CD4-positive, alpha-beta T cell treated with Interleukin-12 subunit alpha and Interleukin-12 subunit beta, for 1 hour (primary cell): ENCODE measurements at places on chromosomes 2 and 18.
A peak's percentile ranks its signal among the peaks of the same experiment; 100 is the strongest.

- DNase-seq = no peak
Measured at GRCh38 chr18:23897291-23897690, 117.3 kb upstream of the TTC39C start.

- DNase-seq = no peak
Measured at GRCh38 chr18:9648431-9649163, 34.2 kb upstream of the PPP4R1 start.

DNA sequence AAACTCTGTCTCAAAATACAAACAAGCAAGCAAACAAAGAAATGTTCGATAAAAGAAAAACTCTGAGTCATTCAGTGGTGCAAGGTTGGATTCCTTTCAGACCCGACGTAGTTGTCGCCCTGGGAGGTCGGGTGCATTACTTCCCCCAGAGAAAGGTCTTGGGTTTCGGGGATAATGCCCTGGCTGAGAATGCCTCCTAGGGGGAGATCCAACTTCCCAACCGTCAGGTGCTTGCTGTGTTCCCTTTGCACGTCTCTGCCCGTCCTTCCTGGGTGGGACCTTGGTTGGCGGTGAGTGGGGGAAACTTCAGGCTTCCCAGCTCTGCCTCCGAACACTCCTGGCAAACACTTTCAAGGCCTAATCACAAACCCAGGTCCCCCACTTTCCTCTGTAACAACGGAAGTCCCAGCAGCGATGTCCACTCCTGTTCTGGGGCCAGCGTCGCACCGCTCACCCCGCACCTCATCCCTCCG, 609 bp downstream of the TPGS2 start:
- peak; percentile 19 for DNase-seq

GRCh38 chr2:175398848-175399247, 217.3 kb upstream of the ATP5MC3 start:
- DNase-seq = no peak

DNA sequence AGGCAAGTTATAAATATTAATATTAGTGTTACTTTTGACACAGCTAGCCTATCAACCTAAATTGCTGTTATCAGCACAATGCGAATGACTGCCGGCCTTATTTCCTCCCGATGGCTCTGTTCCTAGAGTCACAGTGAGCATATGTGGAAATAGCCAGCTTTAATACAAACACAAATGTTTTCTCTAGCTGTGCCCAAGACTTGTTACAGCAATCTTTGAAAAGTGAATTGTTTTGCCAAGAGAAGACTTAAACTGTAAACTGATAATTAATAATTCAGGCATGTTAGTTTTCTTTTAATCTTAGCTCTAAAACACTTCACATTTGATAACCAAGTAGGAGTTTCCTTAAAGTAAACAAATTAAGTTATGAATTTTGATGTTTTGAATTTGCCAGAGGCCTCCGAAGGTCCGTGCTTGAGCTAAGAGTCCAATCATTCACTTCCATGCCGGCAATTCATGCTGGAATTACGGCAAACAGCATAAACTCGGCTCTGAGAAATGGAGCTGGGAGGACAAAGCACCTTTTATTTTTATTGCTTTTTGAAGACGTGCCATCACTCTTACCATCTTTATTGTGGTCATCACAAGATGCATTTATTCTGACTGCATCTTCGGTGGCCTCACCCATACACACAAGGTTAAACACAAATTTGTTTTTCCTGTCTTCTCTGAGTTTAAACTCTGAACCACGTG, 184.5 kb upstream of the CWC22 start:
- no peak for DNase-seq

- DNase-seq = no peak
Measured at GRCh38 chr18:70461323-70462077, 172.7 kb downstream of the SOCS6 start.

- DNase-seq = no peak
Measured at GRCh38 chr2:239687441-239687840, 286.6 kb upstream of the HDAC4 start.

DNA sequence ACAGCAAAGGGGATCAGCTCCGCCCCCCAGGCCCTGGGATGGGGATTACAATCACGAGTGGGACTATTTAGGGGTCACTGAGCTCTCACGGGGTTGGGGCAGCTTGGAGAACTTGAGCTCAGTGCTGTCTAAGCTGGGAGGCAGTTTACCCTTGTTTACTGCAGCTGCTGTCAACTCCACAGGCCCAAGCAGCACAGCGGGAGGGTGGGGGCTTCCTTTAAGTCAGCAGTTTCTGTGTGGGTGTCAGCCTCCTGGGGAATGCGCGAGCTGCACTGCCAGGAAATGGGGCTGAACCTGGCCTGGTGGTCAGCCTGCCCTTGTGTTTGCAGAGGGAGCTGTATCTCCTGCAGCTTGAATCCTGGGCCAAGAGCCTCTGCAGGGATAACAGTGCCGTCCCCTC, 29.8 kb downstream of the TOGARAM2 start:
- peak; percentile 61 for DNase-seq

DNA sequence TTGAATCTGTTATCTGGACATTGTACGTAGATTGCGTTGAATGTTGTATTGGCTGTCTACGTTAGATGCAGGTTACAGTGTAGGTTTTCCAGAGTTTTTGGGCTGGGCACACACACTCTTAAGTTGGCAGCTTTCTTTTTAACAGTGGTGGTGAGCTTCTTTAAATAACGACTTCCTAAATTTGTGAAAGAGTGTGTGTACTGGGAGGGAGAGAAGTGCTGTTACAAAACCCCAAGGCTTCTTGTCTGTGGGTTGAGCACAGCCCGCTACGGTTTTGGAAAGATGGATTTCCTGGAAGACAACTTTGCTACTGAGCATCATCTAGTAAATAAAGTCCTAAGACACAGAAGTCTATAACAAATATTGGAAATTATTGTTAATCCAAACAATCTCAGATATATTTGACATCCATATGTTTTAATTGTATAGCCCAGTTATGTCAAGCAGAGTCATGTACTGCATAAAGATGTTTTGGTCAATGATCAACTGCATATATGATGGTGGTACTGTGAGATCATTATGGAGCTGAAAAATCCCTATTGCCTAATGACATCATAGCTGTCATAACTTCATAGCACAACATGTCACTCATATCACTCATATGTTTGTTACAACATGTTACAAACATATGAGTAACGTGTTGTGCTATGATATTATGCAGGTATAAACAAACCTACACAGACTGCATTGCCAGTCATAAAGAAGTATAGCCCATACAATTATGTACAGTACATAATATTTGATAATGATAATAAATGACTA, 7.9 kb upstream of the THUMPD2 start:
- no peak for DNase-seq

- DNase-seq = no peak
Measured at GRCh38 chr2:120766470-120767351, 31.0 kb downstream of the GLI2 start.

DNA sequence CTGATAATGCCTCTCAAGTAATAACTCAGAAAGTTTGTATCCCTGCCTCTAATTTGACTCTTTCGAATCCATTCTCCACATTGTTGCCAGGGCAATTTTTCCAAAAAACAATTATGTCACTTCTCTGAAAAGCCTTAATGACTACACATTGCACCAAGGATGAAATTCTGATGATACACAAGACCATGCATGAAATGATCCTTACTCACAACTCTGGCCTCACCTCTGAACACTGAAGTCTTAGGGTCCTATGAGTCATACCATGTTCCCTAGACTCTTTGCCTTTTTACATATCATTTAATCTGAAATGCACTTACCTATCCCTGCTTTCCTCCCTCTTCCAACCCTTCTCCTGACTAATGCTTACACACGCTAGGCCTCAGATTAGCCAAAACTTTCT, 51.0 kb downstream of the WDPCP start:
- DNase-seq = no peak

DNA sequence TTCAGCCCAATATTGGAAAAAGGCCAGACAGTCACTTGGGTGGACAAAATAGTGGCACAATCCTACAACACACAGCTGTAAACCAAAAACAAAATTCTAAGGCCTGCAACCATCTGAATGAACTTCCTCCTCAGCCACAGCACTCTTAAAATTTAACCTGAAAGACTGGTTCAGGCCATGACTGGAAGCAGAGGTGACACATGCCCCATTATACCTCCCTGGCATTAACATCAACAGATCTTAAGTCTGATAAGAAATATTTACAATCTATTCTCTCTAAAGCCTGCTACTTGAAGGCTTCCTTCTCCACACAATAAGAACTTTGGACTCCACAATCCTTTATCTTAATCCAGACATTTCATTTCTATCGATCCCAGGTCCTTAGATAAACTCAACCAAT, 192.4 kb upstream of the LRP1B start:
- no peak for DNase-seq

GRCh38 chr2:224302952-224303351, 99.0 kb downstream of the FAM124B start:
- DNase-seq = no peak

GRCh38 chr2:234969306-234970098, 17.7 kb downstream of the SH3BP4 start:
- no peak for DNase-seq

- no peak for DNase-seq
Measured at GRCh38 chr2:143852759-143853158, 667.2 kb downstream of the ZEB2 start.

GRCh38 chr18:30889519-30890301, 152.8 kb downstream of the DSC3 start:
- no peak for DNase-seq

DNA sequence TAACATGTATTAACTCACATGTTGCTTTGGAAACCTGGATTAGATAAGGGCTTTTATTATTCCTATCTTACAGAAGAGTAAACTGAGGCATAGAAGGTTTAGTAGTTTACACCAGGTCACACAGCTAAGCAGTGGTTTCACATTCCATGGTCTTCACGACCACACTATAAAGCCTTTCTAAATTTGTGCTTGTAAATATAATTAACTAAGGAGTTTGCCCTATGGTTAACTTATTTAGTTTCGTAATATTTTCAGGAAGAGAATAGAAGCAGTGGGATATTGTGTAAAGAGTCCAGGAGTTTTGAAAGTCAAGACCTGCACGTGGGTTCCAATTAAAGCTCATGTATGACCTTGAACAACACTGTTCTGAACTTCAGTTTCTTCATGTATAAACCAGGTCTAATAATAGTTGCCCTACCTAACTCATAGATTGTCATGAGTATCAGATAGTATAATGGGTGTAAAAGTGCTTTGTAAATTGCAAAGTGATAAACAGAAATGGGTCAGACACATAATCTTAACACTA, 19.5 kb upstream of the SOS1 start:
- no peak for DNase-seq
